Thymus (tissue), 14 donors: ENCODE measurements at places on chromosomes 5 and 9. TPM values are rescaled to one million over a fixed set of nuclear protein-coding genes. Genes with fewer than 3 reads are reported as not detected.

The IRGM gene
- 0.28 TPM for total RNA-seq

The LRRC70 gene
- total RNA-seq: 4.1 TPM

The CCNJL gene
- total RNA-seq: 1.7 TPM

DNA sequence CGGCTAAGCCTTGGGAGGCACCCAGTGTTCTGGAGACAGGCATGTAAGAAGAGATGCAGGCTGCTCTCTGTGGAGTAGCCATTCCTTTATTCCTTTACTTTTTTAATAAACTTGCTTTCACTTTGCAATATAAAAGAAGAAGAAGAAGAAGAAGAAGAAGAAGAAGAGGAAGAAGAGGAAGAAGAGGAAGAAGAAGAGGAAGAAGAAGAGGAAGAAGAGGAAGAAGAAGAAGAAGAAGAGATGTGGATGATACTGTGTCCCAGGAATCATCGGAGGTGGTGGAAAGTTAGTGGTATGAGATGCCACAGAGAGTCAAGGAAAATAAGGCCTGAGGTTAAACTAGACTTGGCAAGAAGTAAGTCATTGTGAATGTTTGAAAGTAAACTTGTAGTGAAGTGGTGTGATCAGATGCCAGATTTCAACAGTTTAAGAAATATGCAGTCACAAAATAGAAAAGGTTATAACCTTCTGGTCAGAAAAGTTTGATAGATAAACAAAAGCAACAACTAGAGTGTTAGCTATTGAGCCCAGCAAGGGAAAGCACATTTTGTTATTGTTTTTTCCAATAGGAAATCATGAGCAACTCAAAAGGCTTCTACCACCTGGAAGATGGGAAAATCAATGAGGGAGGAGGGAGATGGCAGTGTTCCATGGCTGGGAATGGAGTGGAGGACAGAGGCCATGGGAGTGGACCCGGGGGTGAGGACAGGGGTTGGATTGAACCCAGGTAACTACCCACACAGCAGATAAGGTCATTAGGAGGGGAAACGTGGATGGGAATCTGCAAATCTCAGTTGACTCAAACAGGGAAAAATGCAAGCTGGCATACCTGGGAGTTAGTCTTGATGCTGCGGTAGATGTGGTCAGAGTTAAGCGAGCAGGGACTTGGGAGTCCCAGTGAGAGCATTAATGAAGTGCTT, 16.8 kb downstream of the AOPEP start:
- H3K4me1 ChIP-seq: no peaks in the 10 kb centered on the region
- no peak for DNase-seq
- no peaks in the 10 kb centered on the region for H3K27me3 ChIP-seq
- H3K27ac ChIP-seq: no peak overlapping the region
- H3K36me3 ChIP-seq: peaks cover 2% of the 10 kb centered on the region

- no peaks in the 10 kb centered on the region for H3K36me3 ChIP-seq
- H3K27ac ChIP-seq: no peak overlapping the region
Measured at GRCh38 chr5:8366266-8366665, 497.3 kb downstream of the MTRR start.

GRCh38 chr5:105460721-105461120, 1898.1 kb upstream of the NUDT12 start:
- no peak for DNase-seq
- no peaks in the 10 kb centered on the region for H3K27me3 ChIP-seq
- no peaks in the 10 kb centered on the region for H3K4me1 ChIP-seq
- no peaks in the 10 kb centered on the region for H3K36me3 ChIP-seq
- no peak overlapping the region for H3K4me3 ChIP-seq

DNA sequence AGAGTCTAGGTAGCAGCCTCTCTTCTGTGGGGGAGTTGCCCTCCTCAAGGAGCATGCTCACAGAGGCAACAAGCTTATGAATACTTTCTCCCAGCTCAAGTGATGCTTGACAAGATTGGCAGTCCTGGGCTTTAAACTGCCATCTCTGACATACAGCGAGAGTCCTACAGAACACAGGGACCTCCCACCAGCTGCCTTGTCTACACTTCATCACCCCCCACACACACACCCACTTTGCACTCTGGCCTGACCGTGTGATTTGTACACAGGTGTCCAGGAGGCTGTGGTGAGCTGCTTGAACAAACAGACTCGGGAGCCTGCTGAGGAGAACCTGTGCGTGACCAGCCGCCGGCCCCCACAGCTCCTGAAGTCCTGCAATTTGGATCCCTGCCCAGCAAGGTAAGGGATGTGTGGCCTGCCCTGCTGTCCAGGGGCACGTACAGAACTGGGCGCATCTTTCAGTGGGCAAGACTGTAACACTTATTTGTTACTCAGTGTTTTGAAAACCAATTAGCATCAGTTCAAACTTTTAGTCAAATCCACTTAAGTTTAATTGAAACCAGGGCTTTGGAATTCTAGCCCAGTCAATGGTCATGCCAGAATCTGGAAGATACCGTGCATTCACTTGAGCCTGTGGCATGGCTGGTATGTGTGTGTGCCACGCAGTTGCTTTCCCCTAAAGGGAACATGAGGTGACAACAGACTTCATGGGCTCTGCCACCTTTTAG, 247.5 kb downstream of the ADAMTSL1 start:
- H3K27ac ChIP-seq: no peak overlapping the region
- no peaks in the 10 kb centered on the region for H3K27me3 ChIP-seq
- H3K4me3 ChIP-seq: no peak overlapping the region
- no peak for DNase-seq
- no peaks in the 10 kb centered on the region for H3K36me3 ChIP-seq

DNA sequence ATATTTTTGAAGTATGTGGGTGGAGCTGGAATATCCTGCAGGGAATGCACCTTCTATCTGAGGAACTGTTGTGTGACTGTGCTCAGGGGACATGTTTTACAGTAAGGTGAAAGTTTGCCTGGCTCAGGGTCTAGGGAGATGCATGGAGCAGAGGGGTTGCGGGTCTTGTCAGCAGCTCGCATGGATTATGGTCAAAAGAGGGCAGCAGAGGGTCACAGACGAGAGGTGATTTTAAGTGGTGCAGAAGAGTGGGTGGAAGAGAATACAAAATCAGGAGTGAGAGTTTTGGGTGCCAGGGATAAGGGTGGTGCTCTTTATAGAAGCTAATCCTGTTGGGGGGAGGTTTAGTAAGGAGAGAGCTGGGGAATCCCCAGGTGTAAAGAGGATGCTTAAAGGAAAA, 53.5 kb upstream of the GRIN3A start:
- no peak overlapping the region for H3K4me3 ChIP-seq
- H3K4me1 ChIP-seq: no peaks in the 10 kb centered on the region
- DNase-seq: no peak

DNA sequence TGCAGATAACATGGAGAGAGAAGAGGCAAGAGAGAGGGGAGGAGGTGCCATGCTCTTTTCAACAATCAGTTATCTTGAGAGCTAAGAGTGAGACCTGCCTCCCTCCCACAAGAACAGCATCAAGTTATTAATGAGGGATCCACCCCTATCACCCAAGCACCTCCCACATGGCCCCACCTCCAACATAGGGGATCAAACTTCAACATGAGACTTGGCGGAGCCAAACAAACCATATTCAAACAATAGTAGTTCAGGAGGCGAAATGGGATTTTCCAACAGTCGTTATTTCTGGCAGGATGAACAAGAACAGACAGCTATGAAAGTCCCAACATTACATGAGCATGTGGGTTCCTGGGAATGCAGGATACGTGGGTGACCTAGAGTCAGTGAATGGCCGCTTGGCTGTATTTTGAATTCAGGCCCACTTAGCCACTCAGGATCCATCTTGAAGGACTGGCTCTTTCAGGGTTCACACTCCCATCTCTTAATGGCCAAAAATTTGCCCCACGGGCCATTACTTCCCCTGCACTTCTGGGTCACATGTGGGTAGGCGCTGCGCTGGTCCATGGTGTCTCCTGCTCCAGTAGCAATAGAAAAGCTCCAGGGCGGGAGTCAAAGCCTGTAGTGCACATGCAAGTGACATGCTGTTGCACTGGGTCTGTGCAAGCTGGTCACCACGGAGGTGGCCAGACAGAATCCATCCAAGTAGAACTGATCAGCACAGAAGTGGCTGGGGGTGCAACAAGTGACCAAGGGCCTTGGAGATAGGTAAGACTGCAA, 7.1 kb upstream of the FAF2 start:
- H3K27ac ChIP-seq: no peak overlapping the region
- no peaks in the 10 kb centered on the region for H3K27me3 ChIP-seq
- H3K36me3 ChIP-seq: no peaks in the 10 kb centered on the region
- no peak for DNase-seq

DNA sequence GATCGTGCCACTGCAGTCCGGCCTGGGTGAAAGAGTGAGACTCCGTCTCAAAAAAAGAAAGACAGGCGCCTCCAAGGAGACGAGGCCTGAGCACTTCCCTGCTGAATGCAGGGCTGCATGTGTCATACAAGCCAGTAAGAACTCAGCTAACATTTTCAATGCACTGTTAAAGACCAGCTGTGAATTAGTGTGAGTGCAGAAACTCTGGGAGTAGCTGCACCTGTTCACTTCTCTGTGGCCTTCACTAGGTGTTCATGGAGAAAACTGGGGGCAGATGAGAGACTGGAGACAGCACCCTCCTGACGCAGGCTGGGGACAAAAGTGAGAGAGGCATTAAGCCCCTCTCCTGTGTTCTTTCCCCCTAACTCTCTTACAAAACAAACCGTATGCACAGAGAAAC, 41.8 kb downstream of the FBXO10 start:
- H3K27me3 ChIP-seq: no peaks in the 10 kb centered on the region
- no peak overlapping the region for H3K4me3 ChIP-seq
- H3K4me1 ChIP-seq: no peaks in the 10 kb centered on the region

GRCh38 chr5:77641397-77641943, 3.0 kb upstream of the OTP start:
- peaks cover 99% of the 10 kb centered on the region for H3K27me3 ChIP-seq
- H3K4me3 ChIP-seq: no peak overlapping the region
- peaks cover 13% of the 10 kb centered on the region for H3K4me1 ChIP-seq
- no peak overlapping the region for H3K27ac ChIP-seq

DNA sequence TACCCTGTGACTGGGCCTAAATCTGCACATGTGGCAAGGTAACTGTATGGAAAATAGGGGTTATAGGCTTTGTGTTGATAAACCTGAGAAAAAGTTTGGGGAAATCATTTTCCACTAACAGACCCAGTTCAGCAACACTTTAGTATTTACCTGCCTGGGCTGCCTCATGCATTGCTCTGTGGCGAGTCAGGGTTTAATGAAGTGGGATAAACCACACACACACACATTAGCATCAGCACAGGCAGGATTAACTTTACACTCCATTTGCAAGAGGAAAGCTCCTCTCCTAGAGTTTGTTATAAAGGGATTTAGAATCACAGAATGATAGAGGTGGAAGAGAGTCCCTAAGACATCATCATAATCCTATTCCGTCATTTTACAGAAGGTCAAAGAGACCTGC, 20.0 kb upstream of the ZCCHC7 start:
- H3K4me1 ChIP-seq: no peaks in the 10 kb centered on the region
- H3K27me3 ChIP-seq: no peaks in the 10 kb centered on the region
- H3K36me3 ChIP-seq: no peaks in the 10 kb centered on the region
- no peak overlapping the region for H3K4me3 ChIP-seq
- no peak overlapping the region for H3K27ac ChIP-seq
- no peak for DNase-seq

- H3K36me3 ChIP-seq: no peaks in the 10 kb centered on the region
- H3K27me3 ChIP-seq: no peaks in the 10 kb centered on the region
- DNase-seq: no peak
- no peak overlapping the region for H3K27ac ChIP-seq
- H3K4me3 ChIP-seq: no peak overlapping the region
Measured at GRCh38 chr5:143355710-143356109, 47.8 kb downstream of the NR3C1 start.

- no peak overlapping the region for H3K27ac ChIP-seq
- H3K27me3 ChIP-seq: no peaks in the 10 kb centered on the region
- no peaks in the 10 kb centered on the region for H3K4me1 ChIP-seq
- no peak for DNase-seq
Measured at GRCh38 chr5:172421020-172421419, 33.3 kb downstream of the SH3PXD2B start.

GRCh38 chr9:128043467-128043868, 23.7 kb downstream of the NAIF1 start:
- no peak for DNase-seq
- no peak overlapping the region for H3K4me3 ChIP-seq
- no peaks in the 10 kb centered on the region for H3K27me3 ChIP-seq
- no peaks in the 10 kb centered on the region for H3K36me3 ChIP-seq
- no peak overlapping the region for H3K27ac ChIP-seq

DNA sequence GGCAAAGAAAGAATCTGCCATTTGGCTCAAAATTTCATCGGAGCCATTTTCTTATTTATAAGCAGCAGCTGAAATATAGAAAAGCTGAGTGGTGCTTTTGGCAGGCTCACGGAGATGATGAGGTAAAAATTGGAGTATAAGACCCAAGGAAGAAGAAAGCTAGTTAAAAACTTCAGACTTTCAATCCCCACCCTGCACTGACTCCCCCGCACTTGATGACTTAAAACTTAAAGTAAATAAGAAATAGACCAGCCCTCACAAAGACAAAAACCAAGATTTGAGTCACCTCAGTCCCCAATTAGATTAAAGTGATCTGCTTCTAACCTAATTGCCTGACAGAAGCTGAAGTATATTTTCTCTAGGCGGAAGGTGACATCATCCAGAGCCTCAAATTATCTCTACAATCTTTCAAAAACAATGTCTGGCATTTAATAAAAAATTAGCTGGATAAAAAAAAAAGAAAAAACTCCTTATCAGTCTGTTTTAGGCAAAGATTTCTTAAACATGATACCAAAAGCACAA, 124.0 kb upstream of the PJA2 start:
- no peak overlapping the region for H3K4me3 ChIP-seq
- H3K4me1 ChIP-seq: no peaks in the 10 kb centered on the region
- no peaks in the 10 kb centered on the region for H3K27me3 ChIP-seq
- no peak for DNase-seq
- no peak overlapping the region for H3K27ac ChIP-seq

DNA sequence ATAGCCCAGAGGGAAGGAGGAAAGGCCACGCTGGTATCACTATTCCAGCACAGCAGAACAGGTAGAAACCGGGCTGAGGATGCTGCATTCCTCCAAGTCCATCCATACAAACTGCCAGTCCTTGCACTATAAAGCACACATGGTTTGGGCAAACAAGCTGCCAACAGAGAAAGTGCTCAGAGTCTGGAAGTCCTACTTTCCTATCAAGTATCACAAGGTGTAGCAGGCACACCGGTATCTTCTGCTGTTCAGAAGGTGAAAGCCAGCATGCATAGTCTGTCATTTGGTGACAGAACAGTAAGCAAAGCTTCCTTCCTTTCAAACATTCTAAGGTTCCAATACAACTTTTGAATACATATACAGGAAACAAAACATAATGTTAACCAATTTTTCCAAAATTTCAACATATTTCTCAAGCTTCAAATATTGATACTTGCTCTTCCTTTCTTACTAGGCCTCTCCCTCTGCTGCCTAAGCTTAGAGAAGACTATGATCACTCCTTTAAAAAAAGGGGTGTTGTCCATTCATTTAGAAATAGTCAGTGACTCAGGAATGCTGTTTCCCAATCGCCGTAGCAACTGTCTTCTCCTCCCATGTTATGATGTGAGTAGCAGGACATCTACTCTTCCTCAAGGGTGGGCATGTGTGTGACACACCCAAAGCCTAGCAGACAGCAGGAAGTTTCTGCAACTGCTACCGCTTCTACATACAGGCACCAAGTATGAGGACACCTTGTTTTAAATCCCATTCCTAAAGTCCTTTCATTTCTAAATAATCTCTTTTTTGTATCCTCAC, 14.7 kb downstream of the DIAPH1 start:
- no peaks in the 10 kb centered on the region for H3K27me3 ChIP-seq
- H3K4me3 ChIP-seq: no peak overlapping the region
- H3K27ac ChIP-seq: peak overlapping the region; percentile 77
